Activated T-cell treated with anti-CD3 and anti-CD28 coated beads, Interleukin-2, amount 50 U/mL, for 72 hours (primary cell): ENCODE measurements at places on chromosomes 13 and 19. TPM values are rescaled to one million over a fixed set of nuclear protein-coding genes. Genes with fewer than 3 reads are reported as not detected.

MED4 gene
- 49.5 TPM for total RNA-seq

MIA gene
- total RNA-seq: 1.1 TPM

FGF22 gene
- not detected for total RNA-seq

MIR17HG gene
- 17.9 TPM for total RNA-seq

C19orf73 gene
- total RNA-seq: 2.2 TPM

RDH8 gene
- total RNA-seq: not detected

USHBP1 gene
- total RNA-seq: 0.19 TPM

ADM5 gene
- total RNA-seq: 8.1 TPM

SSC5D gene
- total RNA-seq: 1.7 TPM

- H3K27me3 ChIP-seq: no peaks in the 10 kb centered on the region
- H3K4me3 ChIP-seq: peak overlapping the region; percentile 74
- no peak overlapping the region for H3K27ac ChIP-seq
- DNase-seq: peak; percentile 80
- peaks cover 10% of the 10 kb centered on the region for H3K4me1 ChIP-seq
- H3K36me3 ChIP-seq: no peaks in the 10 kb centered on the region
Measured at GRCh38 chr19:12867120-12868099, 13.8 kb downstream of the DNASE2 start.

DNA sequence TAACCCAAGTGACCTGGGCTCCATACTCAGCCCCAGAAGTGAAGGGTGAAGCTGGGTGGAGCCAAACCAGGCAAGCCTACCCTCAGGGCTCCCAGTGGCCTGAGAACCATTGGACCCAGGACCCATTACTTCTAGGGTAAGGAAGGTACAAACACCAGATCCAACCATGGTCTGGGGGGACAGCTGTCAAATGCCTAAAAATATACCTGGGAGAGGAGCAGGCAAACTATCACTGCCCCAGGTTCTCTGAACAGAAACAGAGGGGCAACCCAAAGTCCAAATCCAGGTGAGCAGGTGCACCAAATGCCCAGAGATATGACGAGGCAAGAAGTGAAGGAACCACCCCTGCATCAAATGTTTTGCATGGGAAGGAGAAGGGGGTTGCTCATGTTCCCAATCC, 6.1 kb upstream of the CEACAM7 start:
- no peak for DNase-seq
- H3K27me3 ChIP-seq: peaks cover 57% of the 10 kb centered on the region
- H3K4me1 ChIP-seq: no peaks in the 10 kb centered on the region
- no peak overlapping the region for H3K4me3 ChIP-seq
- no peak overlapping the region for H3K27ac ChIP-seq
- peaks cover 1% of the 10 kb centered on the region for H3K36me3 ChIP-seq

DNA sequence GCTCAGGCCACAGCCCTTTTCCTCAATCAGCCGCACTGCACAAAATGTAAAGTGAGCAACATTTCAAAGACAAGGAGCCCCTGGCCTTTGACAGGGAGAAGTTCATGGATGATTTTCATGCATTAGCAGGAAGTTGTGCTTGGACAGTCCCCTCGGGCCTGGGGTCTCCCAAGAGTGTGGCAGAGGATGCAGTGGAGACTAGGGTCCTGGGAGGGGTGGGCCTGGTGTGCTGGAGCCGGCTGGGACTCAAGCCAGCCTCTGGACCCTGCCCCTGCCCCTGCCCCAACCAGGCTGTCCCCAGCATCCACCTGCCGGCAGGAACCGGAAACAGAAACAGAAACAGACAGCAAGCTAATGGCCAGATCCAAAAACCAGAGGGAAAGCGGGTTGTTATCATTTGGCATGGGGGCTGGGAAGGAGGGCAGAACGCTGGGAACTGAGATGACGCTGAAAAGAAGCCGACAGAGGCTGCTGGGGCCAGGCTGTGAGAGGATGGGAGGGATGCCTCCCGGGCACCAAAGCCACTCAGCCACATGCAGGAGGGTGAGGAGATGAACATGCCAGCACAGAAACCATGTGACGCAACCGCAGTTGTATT, 2.3 kb downstream of the GAS6 start:
- peaks cover 58% of the 10 kb centered on the region for H3K27me3 ChIP-seq
- no peaks in the 10 kb centered on the region for H3K36me3 ChIP-seq
- peaks cover 11% of the 10 kb centered on the region for H3K4me1 ChIP-seq
- peak overlapping the region; percentile 53 for H3K4me3 ChIP-seq
- no peak for DNase-seq

DNA sequence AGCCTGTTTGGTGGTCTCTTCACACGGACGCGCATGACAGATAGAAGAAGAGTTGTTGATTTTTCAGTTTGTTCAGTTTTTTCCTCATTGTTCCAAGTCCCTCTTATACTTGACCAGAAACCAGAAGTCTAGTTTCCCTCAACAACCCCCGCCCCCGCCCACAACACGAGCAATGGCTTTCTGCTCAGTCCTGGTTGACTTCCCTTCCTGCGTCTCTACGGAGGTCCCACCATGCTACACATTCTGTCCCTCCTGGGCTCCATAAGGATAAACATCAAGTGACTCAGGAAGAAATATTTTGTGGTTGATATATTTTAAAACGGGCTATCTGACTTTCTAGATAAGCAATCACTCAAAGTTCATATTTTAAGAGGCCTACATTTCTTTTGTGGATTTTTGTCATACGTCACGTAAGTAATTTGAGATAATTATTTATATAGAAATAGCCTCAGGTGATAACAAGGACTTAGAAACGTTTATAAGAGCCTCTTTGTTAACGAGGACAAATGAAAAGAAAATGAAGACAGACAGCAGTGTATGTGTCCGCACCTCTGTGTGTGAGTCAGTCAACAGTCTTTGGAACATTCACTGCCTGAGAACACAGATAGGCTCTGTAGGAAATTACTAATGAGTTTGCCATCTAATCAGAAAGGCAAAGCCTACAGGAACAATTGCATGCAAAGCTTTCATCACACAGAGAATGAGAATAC, 214.4 kb downstream of the RAP2A start:
- no peaks in the 10 kb centered on the region for H3K4me1 ChIP-seq
- no peak overlapping the region for H3K4me3 ChIP-seq
- DNase-seq: no peak
- H3K36me3 ChIP-seq: no peaks in the 10 kb centered on the region

DNA sequence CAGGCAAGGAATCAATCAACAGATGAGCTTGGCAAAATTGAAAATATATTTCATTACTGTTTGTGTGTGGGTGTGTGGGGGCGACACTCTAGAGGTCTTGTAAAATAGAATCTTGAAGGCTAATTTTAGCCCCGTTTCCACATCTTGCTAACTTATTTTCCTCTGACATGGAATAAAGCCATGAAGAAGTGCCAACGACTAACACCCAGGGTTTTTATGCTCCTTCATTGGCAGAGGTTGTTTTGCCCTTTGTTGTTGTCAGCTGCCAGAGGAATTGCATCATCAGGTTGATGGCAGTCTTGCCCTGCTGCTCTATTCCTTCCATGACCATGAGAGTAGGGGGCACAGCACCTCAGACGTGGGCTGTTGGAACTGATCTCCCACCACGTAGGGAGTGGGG, 30.6 kb upstream of the FAM216B start:
- no peak for DNase-seq
- peaks cover 31% of the 10 kb centered on the region for H3K27me3 ChIP-seq
- no peak overlapping the region for H3K4me3 ChIP-seq
- no peak overlapping the region for H3K27ac ChIP-seq
- no peaks in the 10 kb centered on the region for H3K36me3 ChIP-seq

DNA sequence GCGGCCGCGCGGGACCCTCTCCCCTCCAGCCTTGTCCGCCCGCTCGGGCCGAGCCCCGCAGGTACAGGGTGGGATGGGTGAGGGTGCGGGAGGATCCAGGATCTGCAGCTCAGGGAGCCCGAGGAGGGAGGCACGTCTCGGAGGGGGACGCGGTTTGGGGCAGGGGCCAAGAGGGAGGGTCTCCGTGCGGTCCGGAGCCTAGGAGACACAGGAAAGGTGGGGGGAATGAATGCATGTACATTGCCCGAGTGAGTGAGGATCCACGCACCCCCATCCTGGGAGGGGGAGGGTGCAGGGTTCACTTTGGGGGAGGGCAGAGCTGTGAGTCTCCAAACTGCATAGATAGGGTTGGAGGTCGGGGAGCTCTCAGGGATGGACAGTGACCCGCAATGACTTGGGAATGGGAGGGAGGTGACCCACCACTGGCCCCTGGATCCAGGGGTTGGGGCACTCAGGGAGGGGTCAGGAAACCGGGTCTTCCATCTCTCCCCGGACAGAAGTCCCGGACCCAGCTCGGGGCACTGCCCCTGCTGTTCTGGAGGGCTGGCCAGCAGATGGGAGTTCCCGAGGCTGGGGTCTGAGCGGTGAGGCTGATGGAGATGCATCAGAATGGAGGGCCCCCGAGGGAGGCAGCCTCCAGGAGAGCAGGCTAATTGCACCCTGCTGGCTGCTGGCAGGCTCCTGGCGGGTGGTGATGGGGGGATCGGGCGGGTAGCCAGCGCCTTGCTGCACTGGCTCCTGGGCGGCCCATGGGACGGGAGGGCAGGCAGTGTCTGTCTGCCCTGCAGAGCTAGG, 547 bp downstream of the KCNN1 start:
- DNase-seq: no peak
- H3K4me3 ChIP-seq: peak overlapping the region; percentile 44
- H3K27me3 ChIP-seq: peaks cover 45% of the 10 kb centered on the region
- no peak overlapping the region for H3K27ac ChIP-seq

GRCh38 chr13:99434258-99434788, 66.9 kb upstream of the TM9SF2 start:
- no peaks in the 10 kb centered on the region for H3K36me3 ChIP-seq
- DNase-seq: peak; percentile 85
- peaks cover 4% of the 10 kb centered on the region for H3K27me3 ChIP-seq
- peak overlapping the region; percentile 96 for H3K27ac ChIP-seq

- H3K4me1 ChIP-seq: peaks cover 14% of the 10 kb centered on the region
- H3K27me3 ChIP-seq: no peaks in the 10 kb centered on the region
- H3K36me3 ChIP-seq: peaks cover 15% of the 10 kb centered on the region
- no peak overlapping the region for H3K27ac ChIP-seq
- no peak overlapping the region for H3K4me3 ChIP-seq
Measured at GRCh38 chr19:3975144-3975543, 4.2 kb upstream of the DAPK3 start.

DNA sequence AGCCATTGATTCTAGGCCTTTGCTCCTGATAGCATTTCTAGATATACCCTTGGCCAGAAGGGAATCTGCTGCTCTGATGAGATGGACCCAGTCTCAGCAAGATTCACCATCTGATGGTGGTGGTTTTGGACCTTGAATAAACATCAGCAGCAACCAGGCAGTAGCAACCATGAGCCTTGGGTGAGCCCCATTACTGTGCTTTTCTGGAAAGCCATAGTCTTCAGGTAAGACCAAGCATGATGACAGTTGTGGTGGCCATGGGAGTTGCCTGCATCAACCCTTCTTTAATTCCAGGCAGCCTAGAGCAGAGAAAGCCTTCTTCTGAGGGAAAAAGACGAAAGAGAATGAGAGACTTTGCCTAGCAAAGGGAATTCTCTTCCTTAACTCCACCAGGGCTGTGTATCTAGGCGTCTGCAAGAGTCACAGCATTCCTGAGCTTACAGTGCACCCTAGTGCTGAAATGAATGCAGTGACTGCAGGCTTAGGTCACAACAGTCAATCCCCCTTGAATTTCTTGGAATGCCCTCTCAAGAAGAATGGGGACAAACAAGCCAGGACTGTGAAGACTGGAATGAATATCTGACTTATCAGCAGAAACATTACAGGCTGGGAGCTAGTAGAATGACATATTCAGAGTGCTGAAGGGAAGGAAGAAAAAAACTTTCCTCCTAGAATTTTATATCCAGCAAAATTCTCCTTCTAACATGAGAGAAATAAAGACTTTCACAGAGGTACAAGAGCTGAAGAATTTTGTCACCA, 942.4 kb upstream of the PCDH20 start:
- no peaks in the 10 kb centered on the region for H3K27me3 ChIP-seq
- no peaks in the 10 kb centered on the region for H3K4me1 ChIP-seq
- no peak overlapping the region for H3K27ac ChIP-seq
- no peaks in the 10 kb centered on the region for H3K36me3 ChIP-seq
- no peak for DNase-seq

DNA sequence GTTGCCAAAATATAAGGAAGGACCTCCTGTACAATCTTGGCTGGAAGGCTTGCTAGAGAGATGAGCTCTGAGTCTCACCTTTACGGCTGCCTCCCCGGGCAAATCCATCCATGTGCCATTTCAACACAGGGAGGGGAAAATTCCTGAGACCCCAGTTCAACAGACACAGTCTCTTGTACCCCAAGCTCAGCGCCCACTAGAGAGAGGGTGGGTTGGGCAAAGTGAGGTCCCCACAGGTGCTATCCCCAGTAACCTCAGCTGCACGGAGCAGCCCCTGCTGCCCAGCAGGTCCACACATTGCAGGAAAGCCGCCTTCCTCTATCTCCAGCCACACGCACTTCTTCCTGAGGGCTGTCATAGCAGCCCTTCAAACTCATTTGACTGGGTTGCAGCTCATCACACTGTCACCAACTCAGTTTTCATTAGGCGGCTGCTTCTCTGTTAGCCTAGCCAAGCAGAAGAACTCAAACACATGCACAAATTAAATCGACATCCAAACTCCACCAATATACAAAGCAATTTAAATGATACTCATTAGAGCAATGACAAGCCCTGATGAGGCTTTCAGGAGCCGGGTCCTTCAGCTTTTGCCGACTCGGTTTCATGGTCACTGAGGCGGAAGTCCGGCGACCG, 80.4 kb downstream of the TSHZ3 start:
- DNase-seq: no peak

- no peaks in the 10 kb centered on the region for H3K4me1 ChIP-seq
- H3K4me3 ChIP-seq: no peak overlapping the region
- H3K27ac ChIP-seq: no peak overlapping the region
- no peak for DNase-seq
- H3K27me3 ChIP-seq: no peaks in the 10 kb centered on the region
Measured at GRCh38 chr13:59801107-59801880, 362.4 kb downstream of the DIAPH3 start.

- H3K36me3 ChIP-seq: no peaks in the 10 kb centered on the region
- H3K4me1 ChIP-seq: peaks cover 22% of the 10 kb centered on the region
- no peak overlapping the region for H3K4me3 ChIP-seq
- no peak overlapping the region for H3K27ac ChIP-seq
Measured at GRCh38 chr13:97387890-97388289, 46.1 kb upstream of the RAP2A start.

- H3K4me1 ChIP-seq: no peaks in the 10 kb centered on the region
- H3K4me3 ChIP-seq: no peak overlapping the region
- H3K27ac ChIP-seq: no peak overlapping the region
- no peaks in the 10 kb centered on the region for H3K36me3 ChIP-seq
- H3K27me3 ChIP-seq: peaks cover 12% of the 10 kb centered on the region
Measured at GRCh38 chr13:26529441-26529840, 28.0 kb upstream of the WASF3 start.

- no peaks in the 10 kb centered on the region for H3K4me1 ChIP-seq
- H3K4me3 ChIP-seq: no peak overlapping the region
- H3K27ac ChIP-seq: peak overlapping the region; percentile 40
- DNase-seq: no peak
Measured at GRCh38 chr19:13665125-13665905, 99.0 kb upstream of the MRI1 start.

GRCh38 chr19:12834566-12834943, at the start of gene RTBDN:
TSS of gene RTBDN (minus strand) at chr19:12834579. CDS start at chr19:12829979, 4,600 bp downstream.
- peaks cover 85% of the 10 kb centered on the region for H3K27me3 ChIP-seq
- no peak within 1 kb of the TSS for H3K27ac ChIP-seq

DNA sequence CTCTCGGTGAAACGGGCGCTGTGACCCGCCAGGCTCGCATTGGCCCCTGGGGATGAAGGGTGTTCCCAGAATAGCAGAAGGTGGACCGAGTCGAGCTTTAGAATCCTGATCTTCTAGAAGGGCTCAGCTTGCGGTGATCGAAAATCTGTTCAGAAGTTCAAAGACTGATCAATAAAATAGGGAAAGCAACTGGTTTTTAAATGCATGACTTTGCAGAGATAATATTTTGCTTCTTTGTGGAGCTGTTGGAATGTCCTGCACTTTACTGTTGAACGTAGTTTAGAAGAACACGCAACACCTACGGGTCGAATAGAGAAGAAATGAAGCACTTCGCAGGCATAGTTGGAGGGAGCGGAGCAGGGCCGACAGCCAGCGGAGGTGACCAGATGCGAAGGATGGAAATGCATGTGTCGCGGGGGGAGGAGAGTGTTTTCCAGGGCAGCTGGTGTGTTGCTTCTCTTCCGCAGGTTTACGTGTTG, 766 bp downstream of the CEBPG start:
- peaks cover 10% of the 10 kb centered on the region for H3K36me3 ChIP-seq
- peak overlapping the region; percentile 92 for H3K4me3 ChIP-seq
